ENCODE measurements at places on chromosomes 13 and 19.
A peak's percentile ranks its signal among the peaks of the same experiment; 100 is the strongest.

DNA sequence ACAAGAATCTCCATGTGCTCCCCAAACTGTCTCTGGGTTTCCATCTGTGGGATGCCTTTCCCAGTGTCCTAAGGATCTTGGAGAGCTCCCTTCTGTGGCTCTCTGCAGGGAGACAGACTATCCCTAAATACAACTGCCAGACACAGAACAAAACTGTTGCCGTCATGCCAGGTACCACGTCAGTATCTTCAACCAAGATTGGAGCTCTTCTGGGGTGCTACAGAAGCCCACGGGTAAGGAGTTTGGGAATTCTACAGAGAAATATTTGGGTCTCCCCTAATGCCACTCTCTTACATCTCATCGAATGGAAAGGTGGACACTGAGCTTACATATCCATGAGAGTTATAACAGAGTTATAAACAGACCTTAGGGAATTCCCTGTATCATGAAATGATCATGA, 4.9 kb upstream of the MBD3L3 start:
- H3K36me3 ChIP-seq: no peaks in the 10 kb centered on the region
- H3K27ac ChIP-seq: no peak overlapping the region
- no peak overlapping the region for H3K4me3 ChIP-seq
- H3K4me1 ChIP-seq: no peaks in the 10 kb centered on the region

DNA sequence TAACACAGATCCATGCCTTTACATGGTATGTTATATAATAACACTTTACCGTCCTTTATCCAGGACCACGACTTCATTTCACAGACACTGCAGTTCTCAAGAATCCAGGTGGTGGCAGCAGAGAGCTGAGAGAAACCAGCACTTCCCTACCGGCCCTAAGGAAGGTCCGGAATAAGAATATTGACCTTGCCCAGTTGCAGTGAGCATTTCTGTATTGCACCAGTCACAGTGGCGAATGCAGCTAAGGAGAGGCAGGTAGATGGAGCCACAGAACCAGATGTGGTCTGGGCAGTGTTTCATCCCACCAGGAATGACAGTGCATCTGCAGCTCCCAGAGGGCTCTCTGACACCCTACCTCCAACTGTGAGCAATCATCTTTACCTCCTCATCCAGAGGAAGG, 44.6 kb downstream of the ZNF787 start:
- DNase-seq: peak; percentile 64
- no peaks in the 10 kb centered on the region for H3K27me3 ChIP-seq
- no peaks in the 10 kb centered on the region for H3K36me3 ChIP-seq
- H3K4me3 ChIP-seq: no peak overlapping the region
- H3K4me1 ChIP-seq: no peaks in the 10 kb centered on the region

GRCh38 chr19:38056646-38057045, 149.6 kb downstream of the SIPA1L3 start:
- DNase-seq: no peak
- no peak overlapping the region for H3K4me3 ChIP-seq
- no peaks in the 10 kb centered on the region for H3K4me1 ChIP-seq

DNA sequence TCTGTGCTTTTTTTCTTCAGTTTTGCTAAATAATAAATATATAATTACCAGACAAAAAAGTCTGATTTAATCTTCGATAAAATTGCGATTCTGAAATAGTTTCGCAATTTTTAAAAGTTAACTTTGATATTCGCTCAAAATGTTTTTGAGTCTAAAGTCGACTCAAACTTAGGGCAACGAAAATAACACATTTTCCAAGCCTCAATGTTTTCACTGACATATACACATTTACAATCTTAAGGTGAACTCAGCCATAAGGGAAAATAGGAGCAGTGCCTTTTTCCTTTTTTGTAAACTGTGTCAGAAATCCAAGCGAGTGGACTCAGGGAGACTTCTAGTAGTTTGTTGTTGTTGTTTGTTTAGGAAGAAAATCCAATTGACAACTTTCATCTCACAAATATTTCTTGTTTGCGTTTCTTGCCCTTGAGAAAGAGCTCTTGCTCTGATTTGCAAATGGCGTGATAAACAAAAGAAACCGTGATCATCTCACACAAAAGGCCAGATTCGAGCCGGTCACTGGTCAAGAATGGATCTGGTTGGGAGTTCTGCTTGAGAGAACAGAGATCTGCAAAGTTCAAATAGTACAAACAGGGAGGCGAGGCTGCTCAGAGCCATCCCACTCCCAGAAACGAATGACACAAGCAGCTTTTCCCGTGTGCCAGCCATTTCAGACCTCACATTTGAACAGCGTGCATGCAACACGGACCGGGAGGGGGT, 2.1 kb downstream of the SOX21 start:
- H3K4me1 ChIP-seq: no peaks in the 10 kb centered on the region
- H3K4me3 ChIP-seq: no peak overlapping the region
- H3K27me3 ChIP-seq: peaks cover 100% of the 10 kb centered on the region
- no peaks in the 10 kb centered on the region for H3K36me3 ChIP-seq

GRCh38 chr19:31421082-31421481, 71.8 kb upstream of the TSHZ3 start:
- H3K27ac ChIP-seq: no peak overlapping the region
- H3K4me3 ChIP-seq: no peak overlapping the region
- H3K36me3 ChIP-seq: no peaks in the 10 kb centered on the region
- peaks cover 50% of the 10 kb centered on the region for H3K27me3 ChIP-seq
- no peak for DNase-seq

GRCh38 chr19:31882709-31883108, 462.7 kb upstream of the ZNF507 start:
- H3K27me3 ChIP-seq: no peaks in the 10 kb centered on the region
- H3K4me1 ChIP-seq: no peaks in the 10 kb centered on the region
- no peaks in the 10 kb centered on the region for H3K36me3 ChIP-seq
- H3K4me3 ChIP-seq: no peak overlapping the region

- no peaks in the 10 kb centered on the region for H3K36me3 ChIP-seq
- no peaks in the 10 kb centered on the region for H3K4me1 ChIP-seq
- no peak for DNase-seq
Measured at GRCh38 chr13:105509981-105510762, 1025.3 kb downstream of the EFNB2 start.

- H3K27me3 ChIP-seq: no peaks in the 10 kb centered on the region
- DNase-seq: no peak
- no peak overlapping the region for H3K4me3 ChIP-seq
- no peak overlapping the region for H3K27ac ChIP-seq
- no peaks in the 10 kb centered on the region for H3K4me1 ChIP-seq
- H3K36me3 ChIP-seq: no peaks in the 10 kb centered on the region
Measured at GRCh38 chr13:43411741-43412140, 375.0 kb downstream of the ENOX1 start.

Data from cardiac muscle cell (in vitro differentiated cells and primary cell).